Activated CD8-positive, alpha-beta memory T cell treated with anti-CD3 and anti-CD28 coated beads for 4 hours (primary cell): ENCODE measurements at places on chromosomes 11 and 22.

- no peak for DNase-seq
Observed at GRCh38 chr11:42837994-42838393, 473.8 kb upstream of the API5 start.

- no peak for DNase-seq
Observed at GRCh38 chr22:41876275-41876674, 38.6 kb downstream of the SHISA8 start.

DNA sequence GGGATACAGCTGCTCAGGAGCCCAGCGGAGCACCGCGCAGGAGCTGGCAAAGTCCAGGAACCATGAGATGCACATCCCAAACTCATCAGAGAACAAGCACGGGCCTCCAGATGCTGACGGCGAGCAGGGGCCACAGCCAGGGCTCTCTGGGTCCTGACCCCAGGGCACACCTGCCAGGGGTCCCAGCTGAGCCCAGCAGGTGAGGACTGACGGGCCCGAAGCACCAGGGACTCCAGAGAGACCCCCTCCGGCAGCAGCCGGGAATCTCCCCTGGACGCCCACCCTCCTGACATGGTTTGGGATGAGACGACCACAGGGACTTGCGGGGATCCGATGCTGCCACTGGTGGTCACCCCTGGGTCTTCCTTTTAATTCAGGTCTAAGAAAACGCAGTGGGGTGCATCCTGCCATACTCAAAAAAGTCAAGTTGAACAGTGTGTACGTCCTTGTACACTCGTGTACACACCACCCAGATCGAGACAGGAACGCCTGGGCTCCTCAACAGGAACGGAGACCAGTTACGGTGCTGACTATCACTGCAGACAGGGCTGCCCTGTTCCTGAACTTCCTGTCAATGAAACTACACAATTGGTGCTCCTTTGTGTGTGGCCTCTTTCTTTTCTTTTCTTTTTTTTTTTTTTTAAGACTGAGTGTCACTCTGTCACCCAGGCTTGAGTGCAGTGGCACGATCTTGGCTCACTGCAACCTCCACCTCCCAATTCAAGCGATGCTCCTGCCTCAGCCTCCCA lies 21.9 kb downstream of the TTLL8 start:
- DNase-seq = no peak

DNA sequence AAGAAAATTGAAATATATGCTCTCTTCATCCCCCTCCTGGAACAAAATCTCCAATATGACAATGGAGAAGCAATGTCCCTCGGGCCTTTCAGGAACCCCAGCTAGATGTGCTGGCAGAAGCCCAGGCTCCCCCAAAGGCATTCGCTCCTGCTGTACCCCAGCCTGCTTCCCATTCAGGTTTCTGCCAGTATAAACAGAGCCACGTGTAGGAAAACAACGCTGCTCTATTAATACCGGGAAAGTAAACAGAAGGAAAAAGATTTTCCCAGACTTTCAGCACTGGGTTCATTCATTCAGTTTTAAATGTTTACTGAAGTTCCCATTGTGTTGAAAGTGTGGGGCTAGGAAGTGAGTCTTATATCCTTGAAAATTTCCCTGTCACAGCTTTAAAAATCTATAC lies 147.1 kb downstream of the CADM1 start:
- no peak for DNase-seq

- DNase-seq = peak; percentile 44
Observed at GRCh38 chr11:64810891-64811272, 531 bp upstream of the MEN1 start.

DNA sequence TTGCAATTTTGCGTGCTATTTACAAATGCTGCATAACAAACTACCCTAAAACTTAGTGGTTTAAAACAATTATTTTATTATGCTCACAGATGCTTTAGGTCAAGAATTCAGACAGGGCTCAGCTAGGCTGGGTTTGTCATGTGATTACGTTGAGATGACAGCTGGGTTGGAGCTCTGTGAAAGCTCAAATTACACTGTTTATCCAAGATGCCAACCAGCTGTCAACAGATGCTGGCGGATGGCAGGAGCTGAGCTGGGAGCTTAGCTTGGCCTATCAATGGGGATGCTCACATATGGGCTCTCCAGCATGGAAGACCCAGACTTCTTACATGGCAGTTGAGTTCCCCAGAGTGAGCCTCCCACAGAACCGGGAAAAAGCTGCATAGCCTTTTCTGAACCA lies 62.7 kb downstream of the STK33 start:
- no peak for DNase-seq

GRCh38 chr11:108618529-108618928 lies 25.0 kb upstream of the EXPH5 start:
- DNase-seq = no peak

DNA sequence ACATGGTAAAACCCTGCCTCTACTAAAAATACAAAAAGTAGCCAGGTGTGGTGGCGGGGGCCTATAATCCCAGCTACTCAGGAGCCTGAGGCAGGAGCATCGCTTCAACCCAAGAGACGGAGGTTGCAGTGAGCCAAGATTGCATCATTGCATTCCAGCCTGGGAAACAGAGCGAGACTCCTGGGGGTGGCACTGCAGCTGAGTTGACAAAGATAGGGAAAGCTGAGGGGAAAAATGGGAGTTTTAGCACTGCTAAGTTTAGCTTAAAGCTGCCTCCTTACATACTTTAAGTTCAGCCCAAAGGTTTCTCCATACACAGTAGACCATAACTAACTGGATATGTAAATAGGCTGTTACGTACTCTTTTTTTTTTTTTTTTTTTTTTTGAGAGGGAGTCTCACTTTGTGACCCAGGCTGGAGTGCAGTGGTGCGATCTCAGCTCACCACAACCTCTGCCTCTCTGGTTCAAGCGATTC lies 9.0 kb upstream of the USP28 start:
- no peak for DNase-seq

DNA sequence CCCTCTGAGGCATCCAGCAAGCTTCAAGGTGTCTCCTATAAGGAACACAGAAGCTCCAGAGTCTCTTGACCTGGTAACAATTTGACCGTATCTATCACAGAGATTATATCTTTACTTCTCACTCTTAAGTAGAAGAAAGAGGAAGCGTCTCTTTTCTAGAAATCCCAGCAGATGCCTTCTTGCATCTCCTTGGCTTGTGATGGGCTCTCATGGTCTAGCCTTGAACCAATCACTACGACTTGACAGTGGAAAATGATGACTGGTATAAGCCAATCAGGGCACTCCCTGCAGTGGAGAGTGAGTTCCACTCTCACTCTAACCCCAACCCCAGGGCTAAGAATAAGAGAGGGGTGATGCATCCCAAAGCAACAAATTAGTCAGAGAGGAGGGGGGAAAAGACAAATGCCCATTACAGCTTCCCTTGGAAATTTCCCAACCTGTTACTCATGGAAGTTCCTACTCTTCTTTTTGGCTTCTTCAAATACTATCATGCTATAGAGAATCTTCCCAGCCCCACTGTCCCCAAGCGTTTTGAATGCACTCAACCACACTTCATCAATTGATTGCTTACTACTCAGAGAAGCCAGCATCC lies 293.5 kb downstream of the MN1 start:
- no peak for DNase-seq

DNA sequence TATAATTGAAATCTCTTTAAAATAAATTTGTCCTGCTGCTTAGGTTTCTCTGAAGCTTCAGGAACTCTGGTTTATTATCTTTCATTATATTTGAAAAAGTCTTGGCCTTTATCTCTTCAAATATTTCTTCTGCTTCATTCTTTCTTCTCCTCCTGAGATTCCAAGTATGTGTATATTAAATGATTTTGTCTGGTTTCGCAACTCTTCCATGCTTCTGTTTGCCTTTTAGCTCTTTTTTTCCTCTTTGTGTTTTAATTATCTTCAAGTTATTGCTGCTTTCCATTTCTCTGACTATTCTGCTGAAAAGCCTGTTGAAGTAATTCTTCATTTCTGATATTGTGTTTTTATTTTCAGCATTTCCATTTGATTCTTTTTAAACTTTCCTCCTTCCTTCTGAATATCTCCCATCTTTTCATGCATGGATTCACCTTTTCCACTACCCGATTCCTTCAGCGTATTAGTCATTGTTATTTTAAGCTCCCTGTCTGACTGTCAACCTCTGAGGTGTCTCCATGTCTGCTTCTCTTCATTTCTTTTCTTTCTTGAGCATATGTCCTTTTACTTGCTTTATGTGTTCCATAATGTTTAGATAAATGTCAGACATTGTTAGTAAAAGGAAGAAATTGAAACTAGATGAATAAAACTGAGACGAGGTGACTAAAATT lies 46.6 kb upstream of the CTSC start:
- no peak for DNase-seq

DNA sequence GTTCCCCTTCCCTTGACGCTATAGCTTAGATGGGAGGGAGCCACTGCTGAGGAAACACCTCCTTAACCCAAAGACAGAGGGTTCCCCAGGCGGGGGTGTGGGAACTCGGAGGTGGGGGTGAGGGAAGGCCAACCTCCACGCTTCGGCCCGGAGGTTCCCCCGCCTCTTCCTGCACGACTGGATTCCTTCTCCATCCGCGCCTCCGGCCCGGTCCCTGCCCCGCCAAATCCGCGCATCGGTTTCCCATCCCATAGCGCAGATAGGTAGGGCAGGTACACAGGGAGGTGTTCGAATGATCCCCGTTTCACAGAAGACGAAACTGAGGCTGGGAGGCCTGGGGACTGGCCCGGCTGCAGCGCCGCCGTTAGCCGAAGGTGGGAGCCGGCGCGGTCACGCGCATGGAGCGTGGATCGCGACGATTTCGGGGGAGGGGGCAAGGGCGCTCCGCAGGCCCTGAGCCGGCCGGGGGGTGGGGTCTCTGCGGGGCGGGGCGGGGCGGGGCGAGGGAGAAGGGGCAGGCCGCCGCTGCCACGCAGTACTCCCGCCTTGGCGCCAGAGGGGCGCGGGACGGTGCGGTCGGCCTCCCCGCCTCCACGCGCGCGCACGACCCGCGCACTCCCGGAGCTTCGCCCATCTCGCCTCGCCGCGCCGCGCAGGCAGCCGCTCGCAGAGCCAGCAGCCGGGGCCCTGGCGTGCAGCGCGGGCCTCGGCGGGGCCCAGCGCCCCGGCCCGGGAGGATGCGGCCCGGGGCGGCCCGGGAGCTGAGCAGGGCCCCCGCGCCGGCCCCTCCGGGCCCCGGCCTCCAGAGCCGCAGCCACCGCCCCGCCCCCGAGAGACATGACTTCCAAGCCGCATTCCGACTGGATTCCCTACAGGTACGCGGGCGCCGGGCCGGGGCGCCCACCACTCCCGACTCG lies at the start of gene TUB:
Gene TUB, plus strand, starts transcription at position 538 of the 917 bp plus-strand sequence. Its CDS starts 300 bp downstream, at position 838.
- DNase-seq = no peak

DNA sequence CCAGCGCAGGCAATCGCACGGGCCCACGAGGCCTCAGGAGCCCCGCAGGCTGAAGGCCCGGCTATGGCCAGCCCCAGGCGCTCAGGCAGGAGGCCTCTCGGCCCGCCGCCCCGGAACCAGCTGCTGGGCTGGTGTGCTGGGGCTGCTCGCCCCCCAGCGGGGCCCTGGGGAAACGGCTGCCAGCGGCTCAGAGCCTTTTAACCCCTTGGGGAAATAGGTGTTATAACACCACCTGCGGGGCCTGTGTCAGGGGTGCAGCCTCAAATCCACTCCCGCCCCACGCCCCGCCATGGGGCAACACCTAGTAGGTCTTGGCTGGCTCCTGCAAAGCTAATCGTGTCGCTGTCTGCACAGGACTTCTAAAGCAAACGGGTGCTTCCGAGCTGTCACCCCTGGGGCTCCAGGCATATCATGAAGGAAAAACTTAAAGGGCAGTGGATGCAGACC lies 237.4 kb downstream of the TTC28 start:
- DNase-seq = peak; percentile 12

- DNase-seq = no peak
Observed at GRCh38 chr11:44530413-44531115, 34.9 kb upstream of the CD82 start.

GRCh38 chr11:68792400-68792966 lies 41.2 kb upstream of the TESMIN start:
- no peak for DNase-seq

DNA sequence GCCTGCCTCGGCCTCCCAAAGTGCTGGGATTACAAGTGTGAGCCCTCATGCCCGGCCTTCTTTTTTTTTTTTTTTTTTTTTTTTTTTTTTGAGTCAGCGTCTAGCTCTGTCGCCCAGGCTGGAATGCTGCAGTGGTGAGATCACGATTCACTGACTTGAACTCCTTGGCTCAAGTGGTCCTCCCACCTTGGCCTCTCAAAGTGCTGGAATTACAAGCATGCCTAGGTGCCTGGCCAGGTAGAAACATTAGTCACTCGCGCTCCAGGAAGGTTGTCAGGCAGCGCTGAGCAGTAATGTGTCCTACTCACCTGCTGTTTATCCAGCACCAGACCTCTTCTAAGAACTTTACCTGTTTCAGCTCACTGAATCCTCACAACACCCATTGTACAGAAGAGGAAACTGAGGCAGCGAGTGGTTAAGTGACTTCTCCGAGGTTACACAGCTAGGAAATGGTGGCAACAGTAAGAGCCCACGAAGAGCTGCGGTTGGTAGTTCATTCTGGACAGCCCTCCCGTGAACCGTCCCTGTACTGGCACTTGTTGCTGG lies 496 bp upstream of the CST6 start:
- DNase-seq = no peak

DNA sequence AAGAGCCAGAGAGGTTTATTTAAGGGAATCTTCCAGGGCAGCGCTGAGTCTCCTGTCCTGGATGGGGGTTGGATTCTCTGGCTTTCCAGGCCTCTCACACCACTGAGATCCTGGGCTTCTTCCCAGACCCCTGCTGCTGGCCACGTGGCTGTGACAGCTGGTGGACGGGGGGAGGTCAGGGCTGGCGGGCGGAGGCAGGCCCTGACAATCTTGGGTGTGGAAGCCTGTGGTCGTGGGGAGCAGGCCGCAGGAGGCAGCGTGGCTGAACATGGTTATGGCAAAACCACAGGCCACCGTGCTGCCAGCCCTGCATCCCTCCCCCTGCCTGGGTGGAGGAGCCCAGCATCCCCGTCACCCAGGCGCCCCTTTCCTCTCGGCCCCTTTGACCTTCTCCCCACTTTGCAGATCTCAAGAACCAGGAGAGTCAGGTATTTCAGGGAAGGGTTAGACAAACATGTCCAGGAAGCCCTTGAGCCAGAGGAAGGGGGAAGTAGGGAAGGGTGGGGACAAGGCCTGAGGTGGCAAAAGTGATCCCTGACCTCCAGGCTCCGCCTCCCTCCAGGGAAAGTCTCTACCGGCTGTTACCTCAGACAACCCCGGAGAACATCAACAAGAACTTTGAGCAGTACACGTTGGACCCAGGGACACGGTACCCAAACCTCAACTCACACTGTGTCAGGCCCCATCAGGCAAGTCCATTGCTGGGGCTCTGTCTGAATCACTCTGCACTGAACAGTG lies 111.8 kb downstream of the MICAL2 start:
- no peak for DNase-seq

GRCh38 chr22:46148336-46148735 lies 2.0 kb upstream of the PPARA start:
- no peak for DNase-seq
